ENCODE measurements at places on chromosomes 6 and 20.
A peak's percentile ranks its signal among the peaks of the same experiment; 100 is the strongest.

DNA sequence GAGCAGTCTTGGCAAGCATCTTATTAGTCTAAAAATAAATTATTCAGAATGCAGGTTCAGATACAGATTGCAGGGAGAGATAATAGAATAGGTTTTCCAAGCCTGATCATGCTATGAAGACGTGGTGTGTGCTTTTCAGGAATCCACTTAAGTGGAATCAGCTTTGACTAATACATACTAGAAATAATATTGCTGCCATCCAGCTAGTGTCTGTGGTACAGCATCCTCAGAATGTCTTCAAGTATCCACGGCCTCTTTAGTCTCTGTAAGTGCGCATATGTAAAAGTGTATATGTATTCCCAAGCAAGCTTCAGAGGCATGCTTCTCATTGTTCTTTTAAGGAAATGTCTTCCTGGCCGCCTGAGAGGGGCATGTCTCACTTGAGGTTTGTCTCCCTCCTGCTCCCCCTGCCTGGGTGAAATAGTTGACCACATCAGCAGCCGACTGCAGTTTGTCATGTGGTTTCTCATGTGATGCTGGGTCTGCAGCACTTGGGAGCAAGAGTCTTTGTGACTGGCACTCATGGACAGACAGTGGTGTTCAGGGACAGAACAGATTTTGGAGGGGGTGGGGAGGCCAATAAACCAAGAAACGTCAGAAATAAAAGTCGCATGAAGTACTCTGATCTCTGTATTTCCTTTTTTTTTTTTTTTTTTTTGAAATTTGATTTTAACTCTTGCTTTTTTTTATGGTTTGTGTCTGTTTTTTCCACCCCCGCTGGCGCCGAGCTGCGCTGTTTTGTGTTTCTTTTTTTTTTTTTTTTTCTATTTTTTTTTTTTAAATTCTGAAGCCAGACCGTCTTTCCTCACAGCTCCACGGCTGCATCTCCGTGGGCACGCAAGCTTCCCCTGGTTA is 150.8 kb downstream of the PRL start:
- no peak for DNase-seq

DNA sequence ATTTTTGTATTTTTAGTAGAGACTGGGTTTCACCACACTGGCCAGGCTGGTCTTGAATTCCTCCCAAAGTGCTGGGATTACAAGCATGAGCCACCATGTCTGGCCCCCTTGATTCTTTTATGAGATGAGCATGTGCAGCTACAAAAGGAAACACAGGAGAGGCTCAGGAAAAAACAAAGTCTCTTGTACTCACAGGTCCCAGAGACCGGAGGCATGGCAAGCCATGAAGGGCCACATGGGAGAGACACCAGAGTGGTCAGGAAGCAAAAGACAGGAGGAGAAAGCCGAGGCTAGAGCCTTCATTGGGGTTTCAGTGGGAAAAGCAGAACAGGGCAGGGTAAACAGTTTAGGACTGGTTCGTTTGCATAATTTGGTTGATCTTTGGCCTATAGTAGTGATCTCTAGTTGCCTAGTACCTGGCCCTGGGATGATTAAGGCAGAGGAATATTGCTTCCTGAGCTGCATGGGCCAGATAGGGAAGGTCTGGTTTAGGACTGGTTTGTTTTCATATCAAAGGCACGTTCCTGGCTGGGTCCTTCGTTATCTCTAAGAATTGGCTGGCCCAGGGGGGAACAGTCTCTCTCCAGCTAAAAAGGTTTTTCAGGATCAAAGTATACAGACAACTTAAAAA is 48.2 kb upstream of the PRND start:
- no peak for DNase-seq

- no peak for DNase-seq
Observed at GRCh38 chr6:121430514-121431460, 4.7 kb upstream of the GJA1 start.

DNA sequence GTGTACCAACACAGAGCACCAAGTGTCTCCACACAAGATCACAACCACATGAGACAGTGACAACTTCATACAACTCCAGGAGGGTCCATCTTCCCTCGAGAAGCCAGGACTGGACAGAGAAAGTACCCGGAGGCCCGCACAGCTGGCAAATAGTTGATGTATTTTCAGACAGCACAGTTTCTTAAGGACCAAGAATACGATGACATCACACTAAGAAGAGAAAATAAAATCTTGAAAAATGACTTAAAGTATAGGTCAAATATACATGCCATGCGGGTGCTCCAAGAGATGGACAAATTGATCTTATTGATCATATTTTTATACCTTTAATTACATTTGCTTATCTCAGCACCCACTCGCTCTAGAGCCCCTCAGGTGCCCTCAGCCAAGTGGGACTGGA is 145.5 kb downstream of the RNASET2 start:
- DNase-seq, result no peak

DNA sequence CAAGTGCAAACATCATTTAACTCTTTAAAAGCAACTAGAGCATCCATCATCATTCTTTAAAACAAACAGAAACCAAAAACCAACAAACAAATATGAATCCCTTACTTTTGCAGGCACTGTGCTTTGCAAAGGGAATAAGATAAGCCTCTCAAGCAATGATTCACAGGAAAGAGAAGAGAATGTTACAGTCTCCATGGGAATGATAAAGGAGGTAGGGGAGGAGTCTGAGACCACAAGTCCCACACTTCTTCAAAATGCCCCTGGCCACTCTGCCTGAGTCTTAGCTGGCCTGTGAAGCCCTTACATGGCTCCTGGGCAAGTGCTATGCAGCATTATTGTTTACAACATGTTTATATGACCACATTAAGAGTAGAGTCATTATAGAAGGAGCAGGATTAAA is 257.7 kb upstream of the MARCKS start:
- no peak for DNase-seq

GRCh38 chr20:14489544-14489943 is 152.1 kb upstream of the FLRT3 start:
- no peak for DNase-seq

DNA sequence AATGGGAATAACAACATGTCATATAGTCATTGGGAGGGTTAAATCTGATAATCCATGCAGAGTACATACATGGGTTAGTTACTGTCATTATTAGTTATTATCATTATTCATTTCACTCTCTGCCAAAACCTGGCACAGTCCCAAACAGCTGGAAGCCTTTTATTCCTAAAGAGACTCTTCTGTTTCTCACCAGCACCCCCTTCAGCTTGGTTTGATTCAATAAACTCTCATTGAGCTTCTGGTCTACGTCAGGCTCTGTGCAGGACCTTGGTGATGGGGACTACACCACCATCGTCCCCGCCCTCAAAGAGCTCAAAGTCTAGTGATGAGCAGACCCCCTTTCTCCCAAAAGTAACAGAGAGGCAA is 2.3 kb downstream of the KCNK15 start:
- DNase-seq, result no peak

GRCh38 chr6:111585241-111585973 is 20.3 kb downstream of the TRAF3IP2 start:
- no peak for DNase-seq

GRCh38 chr20:40743141-40743775 is 54.2 kb upstream of the MAFB start:
- no peak for DNase-seq

- DNase-seq, result no peak
Observed at GRCh38 chr6:17932330-17932852, 55.0 kb downstream of the KIF13A start.

DNA sequence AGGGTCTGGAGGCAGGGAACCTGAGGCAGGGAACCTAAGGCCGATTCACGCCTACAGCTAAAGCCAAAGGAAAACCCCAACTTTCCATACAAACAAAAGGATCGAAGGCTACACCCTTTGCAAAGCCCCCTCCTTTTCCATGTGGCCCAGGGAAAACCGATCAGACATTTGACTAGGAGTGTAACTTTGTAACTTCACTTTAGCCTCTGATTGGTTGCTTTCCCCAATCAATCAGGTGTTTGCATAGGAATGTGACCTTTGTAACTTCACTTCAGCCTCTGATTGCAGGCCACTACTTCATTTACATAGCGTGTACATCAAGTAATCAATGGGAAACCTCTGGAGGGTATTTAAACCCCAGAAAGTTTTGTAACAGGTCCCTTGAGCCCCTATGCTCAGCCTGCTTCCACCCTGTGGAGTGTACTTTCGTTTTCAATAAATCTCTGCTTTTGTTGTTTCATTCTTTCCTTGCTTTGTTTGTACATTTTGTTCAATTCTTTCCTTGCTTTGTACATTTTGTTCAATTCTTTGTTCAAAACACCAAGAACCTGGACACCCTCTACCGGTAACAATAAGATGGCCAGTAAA is 43.3 kb downstream of the CHD6 start:
- DNase-seq, result no peak

DNA sequence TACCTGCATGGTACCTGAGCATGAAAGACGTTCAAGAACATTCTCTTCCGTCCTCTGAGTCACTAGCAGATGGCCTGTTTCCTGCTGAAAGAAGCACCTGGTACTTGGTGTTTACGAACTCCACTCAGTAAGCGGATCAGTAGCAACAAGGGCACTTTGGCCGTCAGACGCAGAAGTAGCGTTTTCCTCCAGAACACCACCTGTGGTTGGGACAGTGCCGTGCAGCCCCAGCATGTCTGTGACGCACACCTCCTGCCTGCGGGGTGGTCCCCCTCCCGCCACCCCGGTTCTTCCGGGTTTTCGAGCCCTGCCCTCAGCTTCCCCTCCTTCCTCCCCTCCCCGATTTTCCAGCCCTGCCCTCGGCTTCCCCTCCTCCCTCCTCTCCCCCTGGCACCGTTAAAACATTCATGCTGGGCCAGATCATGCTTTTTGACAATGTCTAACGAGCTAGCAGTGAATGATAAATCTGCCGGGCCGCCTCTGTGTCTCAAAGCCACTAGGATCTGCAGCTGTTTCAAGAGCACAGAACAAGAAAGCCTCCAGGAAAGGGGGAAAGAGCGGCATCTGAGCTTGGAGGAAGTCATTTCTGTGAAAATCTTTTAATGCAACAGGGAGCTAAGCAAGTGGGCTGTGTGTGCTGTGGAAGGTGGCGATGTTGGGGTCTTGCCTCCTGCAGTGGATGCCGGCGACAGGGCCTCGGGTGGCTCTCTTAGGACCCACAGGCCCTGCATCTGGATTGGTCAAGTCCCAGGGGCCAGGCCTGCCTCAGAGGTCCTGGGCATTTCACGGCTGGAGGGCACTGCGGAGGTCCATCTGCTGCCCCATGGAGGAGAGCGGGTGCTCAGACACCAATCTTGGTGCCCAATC is 207.9 kb downstream of the ERMARD start:
- no peak for DNase-seq

- DNase-seq, result no peak
Observed at GRCh38 chr20:38049800-38050199, 16.3 kb downstream of the RPRD1B start.

DNA sequence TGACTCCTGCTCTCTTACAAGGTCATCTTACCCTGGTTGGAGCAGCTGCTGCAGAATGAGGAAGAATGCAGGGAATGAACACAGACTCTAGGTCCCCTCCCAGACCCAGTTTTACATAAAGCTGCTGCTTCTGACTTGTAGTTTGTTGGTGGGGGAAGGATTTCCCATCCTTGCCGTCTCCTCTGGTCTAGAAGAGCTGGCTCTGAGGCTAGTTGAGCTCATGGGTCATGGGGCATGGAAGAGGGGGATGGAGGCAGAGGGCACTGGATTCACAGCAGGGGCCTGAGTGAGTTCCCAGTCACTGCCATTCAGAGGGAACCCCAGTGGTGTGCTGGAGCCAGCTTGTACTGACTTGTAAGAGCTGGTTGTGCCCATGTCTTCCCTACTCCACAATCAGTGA is 9.2 kb upstream of the GUCA1A start:
- no peak for DNase-seq

DNA sequence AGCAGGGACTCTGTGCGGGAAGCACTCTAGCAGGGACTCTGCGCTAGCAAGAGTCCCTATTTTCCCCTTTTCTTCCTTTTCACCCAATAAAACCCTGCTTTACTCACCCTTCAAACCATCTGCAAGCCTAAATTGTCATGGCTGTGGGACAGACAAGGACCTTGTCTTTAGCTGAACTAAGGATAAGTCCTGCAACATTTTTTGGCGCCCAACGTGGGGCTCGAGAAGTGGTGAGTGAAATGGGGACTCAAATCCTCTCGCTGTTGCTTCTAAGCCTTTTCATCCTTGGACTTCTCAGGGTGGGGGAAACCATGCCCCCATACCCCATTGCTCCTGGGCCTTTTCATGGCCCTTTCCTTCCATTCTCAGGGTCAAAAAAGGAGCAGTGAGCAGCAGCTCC is 46.4 kb downstream of the IMPG1 start:
- DNase-seq, result no peak

DNA sequence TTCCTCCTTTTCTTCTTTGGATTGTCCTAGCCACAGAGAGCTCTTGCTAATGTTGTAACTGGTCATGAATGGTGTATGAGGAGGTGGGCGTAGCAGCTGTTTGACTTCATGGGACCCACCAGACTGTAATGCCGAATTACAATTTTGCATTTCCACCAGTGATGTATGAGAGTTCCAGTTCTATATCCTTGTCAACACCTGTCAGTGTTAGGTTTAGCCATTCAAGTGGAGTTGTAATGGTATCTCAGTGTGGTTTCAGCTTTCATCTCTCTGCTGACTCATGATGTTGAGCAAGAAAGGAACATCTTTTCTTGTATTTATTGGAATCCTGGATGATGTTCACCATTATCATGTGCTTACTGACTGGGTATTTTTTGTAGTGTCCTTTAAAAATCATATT is 5.1 kb downstream of the IGF2R start:
- DNase-seq, result no peak

- peak; percentile 11 for DNase-seq
Observed at GRCh38 chr6:6942831-6943230, 164.9 kb upstream of the RREB1 start.

- DNase-seq, result no peak
Observed at GRCh38 chr6:69705954-69706353, 90.9 kb downstream of the LMBRD1 start.

DNA sequence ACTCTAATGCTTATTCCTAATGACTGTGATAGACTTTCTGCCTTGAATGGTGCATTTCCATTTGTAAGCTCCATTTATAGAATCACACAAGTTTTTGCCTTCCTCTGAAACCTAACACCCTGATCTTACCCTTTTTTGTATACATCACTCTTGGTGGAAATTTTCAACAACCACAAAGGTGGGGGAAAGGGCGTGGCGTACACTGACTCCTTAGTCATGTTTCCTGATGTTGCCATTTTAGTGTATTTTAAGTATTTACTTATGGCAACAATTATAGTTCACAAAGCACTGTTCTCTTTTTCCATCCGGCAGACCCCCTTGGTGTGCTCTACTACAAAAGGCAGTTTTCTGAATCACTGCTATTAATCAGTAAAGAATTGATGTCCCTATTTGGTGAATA is 92.0 kb downstream of the ATXN1 start:
- DNase-seq, result no peak

DNA sequence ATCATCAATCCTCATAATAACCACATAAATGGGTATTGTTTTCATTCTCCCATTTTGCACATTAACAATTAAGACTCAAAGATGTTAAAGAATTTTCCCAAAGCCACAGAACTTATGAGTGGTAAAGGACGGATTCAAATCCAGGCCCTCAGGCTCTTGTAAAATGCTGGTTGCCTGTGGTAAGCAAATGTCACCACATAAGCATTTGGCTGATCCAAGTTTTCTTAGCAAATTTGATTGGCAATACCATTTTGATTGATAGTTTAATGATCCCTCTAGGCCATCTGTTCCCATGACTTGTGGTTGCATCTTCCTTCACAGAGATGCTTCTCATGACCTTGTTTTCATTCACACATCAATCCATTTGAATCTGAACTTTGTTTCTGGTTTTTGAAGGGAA is 252.0 kb upstream of the RIN2 start:
- DNase-seq, result no peak

GRCh38 chr6:45663251-45664221 is 285.8 kb upstream of the SUPT3H start:
- no peak for DNase-seq

- DNase-seq, result no peak
Observed at GRCh38 chr6:16747232-16748024, 13.8 kb downstream of the ATXN1 start.
